Activated CD4-positive, alpha-beta T cell treated with anti-CD3 and anti-CD28 coated beads, Interleukin-2, amount 50 U/mL, for 4 hours (primary cell): ENCODE measurements at places on chromosomes 3 and 15.

DNA sequence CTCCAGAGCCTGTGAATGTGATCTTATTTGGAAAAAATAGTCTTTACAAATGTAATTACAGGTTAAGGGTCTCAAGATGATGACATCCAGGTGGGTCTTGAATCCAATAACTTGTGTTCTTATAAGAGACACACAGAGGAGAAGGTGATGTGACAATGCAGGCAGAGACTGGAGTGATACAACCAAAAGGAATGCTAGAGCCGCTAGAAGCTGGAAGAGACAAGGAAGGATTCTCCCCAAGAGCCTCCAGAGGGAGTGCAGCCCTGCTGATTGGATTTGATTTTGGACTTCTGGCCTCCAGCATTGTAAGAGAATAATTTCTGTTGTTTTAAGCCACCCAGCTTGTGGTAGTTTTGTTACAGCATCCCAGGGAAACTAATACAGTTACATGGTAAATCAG, 9.7 kb downstream of the MYH15 start:
- no peak for DNase-seq

DNA sequence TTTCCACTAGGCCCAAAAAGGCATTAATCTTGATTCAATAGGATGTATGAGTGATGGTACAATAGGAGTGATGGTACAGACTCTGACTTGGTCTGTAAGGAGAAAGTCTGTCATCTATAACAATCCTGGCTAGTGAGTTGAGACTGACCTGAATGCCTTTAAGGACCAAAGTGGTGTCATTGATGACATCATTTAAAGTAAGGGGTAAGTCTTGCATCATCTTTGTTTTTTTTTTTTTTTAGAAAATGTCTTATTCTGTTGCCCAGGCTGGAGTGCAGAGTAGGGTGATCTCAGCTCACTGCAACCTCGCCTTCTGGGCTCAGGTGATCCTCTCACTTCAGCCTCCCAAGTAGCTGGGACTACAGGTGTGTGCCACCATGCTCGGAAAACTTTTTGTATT, 5.6 kb upstream of the TMEM45A start:
- DNase-seq: no peak

DNA sequence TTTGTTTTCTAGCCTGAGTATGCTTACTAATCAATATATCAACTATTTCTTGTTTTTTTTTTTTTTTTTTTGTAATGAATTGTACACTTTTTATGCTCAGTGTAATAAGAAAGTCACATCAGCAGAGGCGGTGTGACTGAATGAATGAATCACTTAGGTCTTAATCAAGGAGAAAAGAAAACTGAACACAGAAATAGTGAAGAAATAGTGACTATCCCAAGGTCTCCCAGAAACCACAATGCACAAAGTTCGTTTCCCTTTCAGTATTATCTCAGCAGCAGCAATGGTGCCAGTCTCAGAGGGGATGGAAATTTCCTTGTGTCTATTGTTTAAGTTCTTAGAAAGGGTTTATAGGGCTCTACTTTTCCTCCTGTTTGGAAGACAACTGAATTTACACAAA, 80.7 kb downstream of the NR1I2 start:
- DNase-seq: no peak

- DNase-seq: no peak
These were observed 61.2 kb downstream of the LYSMD4 start for GRCh38 chr15:99671926-99672635.

DNA sequence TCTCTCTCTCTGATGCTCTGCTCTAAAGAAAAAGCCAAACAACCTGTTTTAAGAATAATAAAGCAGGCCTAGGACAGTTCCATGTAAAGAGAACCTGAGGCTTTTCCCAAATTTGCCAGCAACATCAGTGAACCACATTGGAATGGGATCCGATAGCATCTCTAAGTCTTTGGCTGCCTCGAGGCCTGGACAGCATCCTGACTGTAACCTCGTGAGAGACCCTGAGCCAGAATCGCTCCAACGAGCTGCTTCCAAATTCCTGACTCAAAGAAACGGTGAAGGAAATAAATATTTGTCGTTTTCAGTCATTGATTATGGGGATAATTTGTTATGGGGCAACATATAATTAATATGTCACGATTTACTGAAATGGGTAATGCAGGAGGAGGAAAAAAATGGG, 1012.8 kb downstream of the ROBO2 start:
- no peak for DNase-seq

- no peak for DNase-seq
These were observed 39.6 kb downstream of the CORO2B start for GRCh38 chr15:68618394-68618793.

- DNase-seq: no peak
These were observed 216.0 kb downstream of the TLE3 start for GRCh38 chr15:69881766-69882165.

- DNase-seq: no peak
These were observed 62.9 kb upstream of the ROBO2 start for GRCh38 chr3:76976996-76977395.

DNA sequence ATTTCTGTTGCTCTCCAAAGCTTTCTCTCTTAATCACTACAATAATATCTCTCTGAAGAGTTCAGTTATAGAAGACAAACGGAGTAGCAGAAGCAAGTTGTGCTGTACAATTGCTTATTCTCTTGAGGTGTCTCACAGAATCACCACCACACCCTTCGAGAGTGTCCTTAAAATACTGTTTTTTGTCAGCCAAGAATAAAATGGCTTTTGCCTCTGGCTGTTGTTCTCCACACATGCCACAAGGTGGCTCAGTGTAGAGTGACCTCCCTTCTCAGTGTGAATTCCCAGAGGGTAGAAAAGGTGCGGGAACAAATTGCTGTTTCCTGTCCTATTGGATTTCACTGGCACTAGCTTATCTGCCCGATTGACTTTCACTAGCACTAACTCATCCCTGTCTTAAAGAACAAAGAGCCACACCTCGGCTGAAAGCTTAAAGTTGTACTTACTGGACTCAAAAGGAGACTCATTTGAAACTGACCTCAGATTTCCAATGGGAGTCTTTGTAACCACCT, 134.2 kb upstream of the SATB1 start:
- peak; percentile 18 for DNase-seq

DNA sequence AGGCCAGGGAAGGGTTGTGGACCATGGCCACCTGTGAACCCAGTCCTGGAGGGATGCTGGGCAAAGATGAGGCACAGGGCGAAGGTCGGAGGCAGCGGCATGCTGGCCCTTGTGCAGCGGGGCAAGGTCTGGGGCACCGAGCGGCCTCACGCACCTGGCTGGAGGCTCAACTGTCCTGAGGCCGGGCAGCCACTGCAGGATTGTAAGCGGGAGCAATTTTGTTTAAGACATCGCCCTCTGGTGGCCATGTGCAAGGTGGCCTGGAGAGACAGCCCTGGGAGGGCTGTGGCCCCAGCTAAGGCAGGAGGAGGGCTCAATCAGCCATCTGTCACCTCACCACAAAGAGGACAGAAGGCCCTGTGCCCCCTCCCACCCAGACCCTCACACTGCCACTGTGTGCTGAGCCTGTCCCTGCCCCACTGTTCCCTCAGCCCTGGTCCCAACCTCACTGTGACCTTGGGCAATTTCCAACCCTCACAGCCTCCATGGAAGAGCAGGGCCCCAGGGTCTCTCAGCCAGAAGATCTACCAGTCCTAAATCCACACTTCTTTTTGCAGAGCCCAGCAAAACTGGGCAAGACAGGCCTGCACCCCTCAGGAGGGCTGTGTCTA, 46.2 kb downstream of the TPRA1 start:
- peak; percentile 58 for DNase-seq

DNA sequence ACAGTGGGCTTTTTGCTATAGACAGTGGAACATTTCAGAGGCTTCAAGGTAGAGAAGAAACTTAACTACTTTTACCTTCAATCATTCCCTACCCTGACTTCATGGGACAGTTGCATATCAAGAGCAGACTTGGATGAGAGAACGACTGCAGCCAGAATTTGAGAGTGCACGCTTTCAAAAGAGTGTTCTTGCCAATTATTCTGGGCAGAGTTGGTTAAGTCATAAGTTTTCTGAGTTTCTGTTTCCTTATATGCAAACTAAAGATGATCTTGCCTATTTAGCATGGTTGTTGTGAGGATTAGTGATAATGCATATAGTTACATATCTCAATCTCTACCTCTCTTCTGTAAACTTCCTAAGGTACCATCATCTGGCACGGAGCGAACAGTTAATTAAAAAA, 7.6 kb downstream of the SLC9A9 start:
- no peak for DNase-seq

DNA sequence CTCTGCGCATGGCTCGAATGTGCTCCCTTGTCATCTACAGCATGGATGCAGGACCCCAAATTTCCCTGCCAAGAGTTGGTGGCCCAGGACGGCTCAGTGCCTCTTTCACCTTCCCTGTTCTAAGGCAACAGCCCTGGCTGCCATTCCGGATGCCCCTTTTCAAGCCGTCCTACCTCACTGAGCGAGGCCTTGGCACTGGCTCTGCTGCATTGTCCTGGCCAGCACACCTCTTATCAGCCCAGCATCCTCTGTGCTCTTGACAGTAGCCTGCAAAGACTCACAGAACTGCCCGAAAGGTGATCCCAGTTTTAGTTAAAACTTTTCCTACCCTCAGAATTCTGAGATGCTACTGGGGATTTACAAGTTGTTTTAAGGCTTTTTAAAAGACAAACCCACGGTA, 122.0 kb downstream of the MECOM start:
- DNase-seq: no peak

GRCh38 chr3:123367467-123368154, 81.3 kb downstream of the ADCY5 start:
- no peak for DNase-seq

DNA sequence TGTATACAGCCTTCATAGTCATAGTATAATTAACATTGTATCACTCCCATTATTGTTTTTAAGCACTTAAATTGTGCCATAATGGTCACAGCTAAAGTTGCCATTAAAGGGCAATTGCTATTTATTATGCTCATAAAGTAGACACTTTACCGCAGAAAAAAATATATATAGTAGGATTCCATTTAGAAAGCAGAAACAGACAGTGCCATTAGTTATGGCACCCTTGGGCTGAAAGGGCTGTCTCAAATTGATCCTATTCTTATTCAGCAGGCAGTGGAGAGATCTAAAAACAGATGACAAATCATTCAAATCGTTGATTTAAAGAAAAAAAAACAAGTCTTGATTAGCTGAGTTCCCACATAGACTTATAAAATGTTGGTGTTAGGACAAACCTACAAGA, 514.2 kb upstream of the ROBO2 start:
- DNase-seq: no peak

- DNase-seq: no peak
These were observed 211.6 kb downstream of the GBE1 start for GRCh38 chr3:81549831-81550230.

DNA sequence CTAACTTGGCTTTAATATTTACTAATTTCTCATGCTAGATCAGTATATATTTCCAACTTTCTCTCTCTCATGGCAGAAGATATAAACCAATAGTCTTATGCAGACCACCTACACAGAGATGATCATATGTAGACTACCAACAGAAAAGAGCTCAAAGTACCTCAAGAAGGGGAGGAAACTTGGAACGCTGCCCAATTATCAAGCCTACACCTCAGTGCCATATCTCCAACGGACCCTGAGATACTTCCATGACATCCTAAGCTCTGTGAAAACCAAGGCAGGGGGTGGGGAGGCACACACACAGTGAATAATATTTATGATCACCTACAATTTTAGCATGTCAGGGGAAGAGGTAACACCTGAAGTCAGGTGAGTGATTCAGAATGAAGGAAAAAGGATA, 100.6 kb downstream of the STAG1 start:
- no peak for DNase-seq

GRCh38 chr3:71640331-71640983, 56.9 kb upstream of the FOXP1 start:
- no peak for DNase-seq

DNA sequence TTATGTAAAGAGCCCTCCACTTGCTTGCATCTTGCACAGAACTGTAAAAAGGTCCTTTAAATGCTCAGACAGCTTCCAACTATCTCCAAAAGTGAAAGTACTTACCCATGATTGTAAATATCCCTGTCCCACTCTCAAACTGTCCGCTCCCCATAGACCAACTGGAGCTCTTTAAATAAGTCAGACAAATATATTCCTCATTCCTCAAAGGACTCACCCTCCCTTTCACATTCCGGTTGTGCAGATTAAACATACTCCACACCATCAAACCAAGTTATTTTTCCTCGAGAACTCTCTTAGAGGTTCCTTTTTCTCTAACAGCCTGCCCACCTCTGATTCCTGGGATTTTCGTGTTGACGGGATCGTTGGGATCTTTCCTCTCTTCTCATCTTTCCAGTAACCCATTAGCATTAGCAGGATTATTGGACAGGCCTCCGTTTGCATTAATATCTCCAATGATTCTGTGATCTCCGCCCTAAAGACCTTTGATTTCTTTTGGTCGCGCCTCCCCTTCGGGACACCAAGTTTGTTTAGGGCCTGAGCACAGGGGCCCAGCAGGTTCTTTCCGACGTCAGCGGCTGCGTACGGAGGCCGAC, 763 bp downstream of the GOLGB1 start:
- peak; percentile 3 for DNase-seq

GRCh38 chr15:91116113-91117067, 16.3 kb downstream of the SV2B start:
- no peak for DNase-seq

DNA sequence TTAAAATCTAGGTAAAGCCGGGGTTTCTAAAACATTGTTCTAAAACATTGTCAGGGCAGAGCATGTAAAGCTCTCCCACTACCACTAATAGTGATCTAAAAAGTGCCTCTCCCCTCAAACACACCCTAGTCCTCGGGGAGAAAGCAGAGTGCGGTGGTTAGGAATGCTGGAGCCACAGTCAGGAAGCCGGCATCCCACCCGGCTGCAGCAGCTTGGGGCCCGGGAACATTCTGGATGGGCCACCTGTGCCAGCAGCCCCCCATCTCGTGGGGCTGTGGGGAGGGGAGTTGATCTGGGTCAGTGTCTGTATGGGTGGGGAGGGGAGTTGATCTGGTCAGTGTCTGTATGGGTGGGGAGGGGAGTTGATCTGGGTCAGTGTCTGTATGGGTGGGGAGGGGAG, 176.9 kb downstream of the APBA2 start:
- no peak for DNase-seq

GRCh38 chr3:128273841-128274573, 120.7 kb downstream of the EEFSEC start:
- no peak for DNase-seq

DNA sequence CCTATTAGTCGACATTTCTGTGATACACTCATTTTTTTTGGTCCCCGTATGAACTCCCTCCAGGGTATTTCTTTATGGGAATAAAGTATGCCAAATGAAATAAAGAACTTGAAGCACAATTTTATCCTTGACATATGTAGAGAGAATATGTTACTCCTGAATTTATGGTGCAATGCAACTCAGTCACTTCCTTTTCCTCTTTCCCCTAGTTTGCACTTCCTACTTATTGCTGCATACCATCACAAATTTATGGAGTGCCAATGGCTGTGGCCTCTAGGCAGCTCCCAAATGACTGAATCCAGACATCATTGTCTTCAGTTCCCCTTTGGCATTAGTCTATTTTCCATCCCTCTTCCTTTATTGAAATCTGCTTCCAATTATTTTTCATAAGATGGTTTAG, 403.5 kb downstream of the FHIT start:
- DNase-seq: no peak
